ENCODE measurements at places on chromosomes 11 and 22.
A peak's percentile ranks its signal among the peaks of the same experiment; 100 is the strongest.

GRCh38 chr11:2555891-2556290 is 111.1 kb downstream of the KCNQ1 start:
- no peak for DNase-seq

- DNase-seq: no peak
These were observed 305.8 kb upstream of the NCAM1 start for GRCh38 chr11:112655371-112655770.

- peak; percentile 19 for DNase-seq
These were observed 62.2 kb upstream of the ADA2 start for GRCh38 chr22:17281440-17281841.

DNA sequence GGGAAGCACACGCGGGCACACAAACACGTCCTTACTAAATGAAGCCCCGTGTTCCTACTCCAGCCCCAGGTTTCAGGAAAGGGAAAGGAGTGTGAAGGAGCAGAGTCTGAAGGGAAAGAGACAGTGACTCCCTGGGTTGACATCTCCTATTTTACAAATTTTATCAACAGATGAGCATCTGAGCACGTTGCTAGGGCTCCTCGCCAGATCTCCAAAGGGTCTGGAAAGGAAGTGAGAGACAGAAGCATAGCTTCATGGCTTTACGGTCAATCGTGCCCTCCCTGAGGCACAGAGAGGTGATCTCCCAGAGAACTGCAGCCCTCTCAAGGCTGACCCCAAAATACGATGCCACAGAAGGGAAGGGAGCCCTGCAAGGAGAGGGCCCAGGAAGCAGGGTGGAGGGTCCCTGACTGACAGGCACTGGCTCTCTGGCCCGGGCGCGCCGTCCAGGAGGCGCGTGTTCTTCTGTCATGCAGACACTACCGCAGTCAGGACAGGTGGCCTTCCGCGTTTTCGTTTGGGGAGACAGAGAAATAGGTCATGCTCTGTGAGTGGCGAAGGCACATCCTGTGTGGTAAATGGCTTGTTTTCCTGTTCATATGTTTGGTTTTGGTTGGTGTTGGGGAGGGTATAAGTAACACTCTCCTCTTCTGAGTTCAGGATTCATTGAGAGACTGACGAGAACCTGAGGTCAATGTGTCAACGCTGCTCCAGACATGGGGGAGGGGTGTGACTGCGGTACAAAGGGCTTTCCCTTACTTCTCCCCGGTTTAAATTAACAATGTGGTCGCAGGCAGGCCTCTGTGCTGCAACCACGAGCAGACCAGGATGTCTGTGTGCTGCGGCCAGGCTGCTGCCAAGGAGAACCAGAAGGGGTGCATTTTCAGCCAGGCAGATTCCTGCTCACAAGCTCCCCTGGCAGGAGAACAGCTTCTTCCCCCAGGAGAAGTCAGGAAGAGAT is 813.3 kb downstream of the OPCML start:
- DNase-seq: peak; percentile 35

DNA sequence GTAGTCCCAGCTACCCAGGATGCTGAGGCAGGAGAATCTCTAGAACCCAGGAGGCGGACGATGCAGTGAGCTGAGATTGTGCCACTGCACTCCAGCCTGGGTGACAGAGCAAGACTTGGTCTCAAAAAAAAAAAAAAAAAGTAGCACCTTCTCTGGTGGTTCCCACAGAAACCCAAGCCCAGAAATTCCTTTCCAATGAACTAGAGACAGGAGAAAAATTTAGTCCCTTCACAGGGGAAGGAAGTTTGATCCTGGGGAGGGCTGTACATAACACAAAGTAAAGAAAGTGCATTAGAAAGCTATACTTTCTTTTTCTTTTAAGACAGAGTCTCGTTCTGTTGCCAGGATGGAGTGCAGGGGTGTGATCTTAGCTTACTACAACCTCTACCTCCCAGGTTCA is 25.5 kb upstream of the APOA1 start:
- no peak for DNase-seq

- no peak for DNase-seq
These were observed 15.9 kb downstream of the CRELD2 start for GRCh38 chr22:49934160-49934890.

GRCh38 chr11:88188932-88189253 is 13.7 kb upstream of the RAB38 start:
- no peak for DNase-seq

- peak; percentile 34 for DNase-seq
These were observed 10.2 kb upstream of the STK33 start for GRCh38 chr11:8604078-8604723.

All from activated CD4-positive, alpha-beta T cell treated with anti-CD3 and anti-CD28 coated beads, Interleukin-2, Interleukin-4, amounts not matched to agents 100 ng/mL and 50 ng/mL, durations not matched to agents 16 hours and 8 hours (primary cell).